ENCODE measurements at places on chromosomes 2 and 18.

DNA sequence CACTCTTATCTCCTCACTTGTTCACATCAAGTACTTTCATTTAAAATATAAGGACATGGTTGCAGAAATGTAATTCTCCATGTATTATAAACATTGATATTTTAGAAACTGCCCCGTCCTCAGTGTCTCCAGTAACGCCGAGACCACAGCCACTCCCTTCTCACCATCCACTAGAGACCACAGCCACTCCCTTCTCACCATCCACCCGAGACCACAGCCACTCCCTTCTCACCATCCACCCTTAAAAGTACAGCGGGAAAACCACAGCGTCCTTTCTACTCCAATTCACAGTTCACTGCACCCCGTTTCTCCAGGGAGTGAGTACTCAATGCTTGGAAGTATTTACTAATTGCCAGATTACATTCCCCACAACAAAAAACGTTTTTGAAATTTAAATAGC lies 1452.2 kb upstream of the ACVR2A start:
- DNase-seq: no peak

GRCh38 chr2:240462073-240462706 lies 26.7 kb downstream of the GPC1 start:
- no peak for DNase-seq

GRCh38 chr2:58155160-58155778 lies 85.9 kb downstream of the FANCL start:
- DNase-seq: no peak

- DNase-seq: no peak
Observed at GRCh38 chr2:147603447-147603846, 241.4 kb upstream of the ACVR2A start.

DNA sequence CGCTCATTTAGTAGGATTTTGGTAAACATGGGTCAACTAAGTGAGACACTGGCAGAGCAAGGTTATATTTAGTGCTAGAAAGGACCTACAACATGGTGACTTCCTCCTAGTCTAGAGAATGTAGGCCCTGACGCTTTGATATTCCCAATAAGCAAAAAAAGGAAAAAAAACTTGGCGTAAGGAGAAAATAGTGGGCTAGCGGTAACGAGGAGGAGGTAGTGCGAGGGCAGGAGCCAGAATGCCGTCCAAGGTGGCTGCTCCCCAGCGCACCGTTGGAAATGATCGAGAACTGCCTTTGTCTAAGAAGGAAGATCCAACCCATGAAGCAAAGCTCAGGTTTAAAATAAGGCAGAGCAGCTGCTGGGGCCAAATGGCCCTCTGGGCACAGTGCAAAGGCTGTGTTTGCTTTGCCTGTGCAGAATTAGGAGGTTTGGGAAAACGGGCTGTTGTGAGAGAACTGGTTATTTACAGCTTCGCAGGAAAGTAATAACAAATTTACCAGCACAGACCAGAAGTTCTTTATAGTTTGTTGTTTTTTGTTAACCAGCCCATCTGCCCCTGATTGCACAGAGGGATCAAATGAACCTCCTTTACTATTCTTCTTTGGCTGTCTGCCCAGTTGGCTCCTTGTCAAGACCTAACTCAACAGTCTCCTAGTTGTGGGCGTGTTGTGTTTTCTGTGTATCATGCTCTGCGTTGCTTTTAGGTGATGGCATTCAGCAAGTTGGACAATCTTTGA lies 86.6 kb downstream of the ITGB1BP1 start:
- DNase-seq: no peak

DNA sequence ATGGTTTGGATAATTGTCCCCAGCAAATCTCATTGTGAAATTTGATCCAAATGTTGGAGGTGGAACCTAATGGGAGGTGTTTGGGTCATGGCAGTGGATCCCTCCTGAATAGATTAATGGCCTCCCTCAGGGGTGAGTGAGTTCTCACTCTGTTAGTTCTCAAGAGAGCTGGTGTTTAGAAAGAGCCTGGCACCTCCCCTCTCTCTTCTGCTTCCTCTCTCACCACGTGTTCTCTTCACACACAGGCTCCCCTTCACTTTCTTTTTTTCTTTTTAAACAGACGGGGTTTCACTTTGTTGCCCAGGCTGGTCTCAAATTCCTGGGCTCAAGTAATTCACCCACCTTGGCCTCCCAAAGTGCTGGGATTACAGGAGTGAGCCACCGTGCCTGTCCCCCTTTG lies 111.6 kb upstream of the LTBP1 start:
- no peak for DNase-seq

DNA sequence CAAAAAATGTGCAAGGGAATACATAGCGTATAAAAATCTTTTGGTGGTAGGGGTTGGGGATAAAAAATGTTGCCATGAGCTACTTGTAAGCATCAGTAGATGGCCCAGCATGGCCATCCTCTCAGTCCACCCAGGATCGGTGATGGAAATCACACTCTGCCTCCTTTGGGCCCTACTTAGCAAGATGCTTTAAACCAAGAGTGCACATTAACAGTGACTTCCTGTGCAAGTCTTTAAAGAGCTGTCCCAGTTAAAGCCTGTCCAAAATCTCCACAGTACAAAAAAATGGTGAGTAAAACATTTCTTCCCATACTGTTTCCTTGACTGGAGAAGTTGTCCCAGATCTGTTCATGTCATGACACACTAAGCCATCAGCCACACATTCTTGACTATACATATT lies 18.0 kb downstream of the ANKRD44 start:
- no peak for DNase-seq

DNA sequence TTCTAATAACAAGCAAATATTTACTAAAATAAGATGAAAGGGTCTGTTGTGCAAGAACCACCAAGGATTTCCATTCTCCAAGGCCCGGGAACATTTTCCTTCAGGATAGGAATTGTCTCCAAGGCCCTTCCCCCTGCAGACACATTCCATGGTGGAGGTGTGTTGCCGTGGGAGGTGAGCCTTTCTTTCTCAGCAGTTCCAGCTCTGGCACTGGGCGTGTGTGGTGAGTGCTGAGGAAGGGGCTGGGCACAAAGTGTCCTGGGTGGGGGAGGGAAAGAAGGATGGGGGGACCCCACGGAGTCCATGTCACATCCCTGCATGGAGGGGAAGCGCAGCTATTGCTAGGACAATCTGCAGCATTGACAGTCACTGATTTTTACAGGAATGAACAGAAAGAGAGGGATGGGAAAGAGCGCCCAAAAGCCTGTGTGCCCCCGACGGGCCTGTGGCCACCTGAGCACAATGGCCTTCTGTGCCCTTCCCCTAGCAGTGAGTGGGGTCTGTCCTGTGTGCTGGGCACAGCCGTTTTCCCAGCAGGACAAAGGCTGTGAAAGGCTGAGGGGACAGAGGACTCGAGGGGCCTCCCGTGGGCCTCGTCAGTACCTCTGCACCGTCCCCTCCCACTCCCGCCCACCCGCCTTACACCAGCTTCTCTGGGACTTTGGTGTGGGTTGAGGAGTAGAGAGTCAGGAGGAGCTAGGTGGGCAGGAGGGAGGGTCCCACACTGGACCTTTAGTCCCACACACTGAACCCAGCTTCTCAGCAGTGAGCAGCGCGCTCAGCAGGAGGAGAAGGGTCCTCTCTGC lies 79.8 kb downstream of the PTGR3 start:
- DNase-seq: no peak

DNA sequence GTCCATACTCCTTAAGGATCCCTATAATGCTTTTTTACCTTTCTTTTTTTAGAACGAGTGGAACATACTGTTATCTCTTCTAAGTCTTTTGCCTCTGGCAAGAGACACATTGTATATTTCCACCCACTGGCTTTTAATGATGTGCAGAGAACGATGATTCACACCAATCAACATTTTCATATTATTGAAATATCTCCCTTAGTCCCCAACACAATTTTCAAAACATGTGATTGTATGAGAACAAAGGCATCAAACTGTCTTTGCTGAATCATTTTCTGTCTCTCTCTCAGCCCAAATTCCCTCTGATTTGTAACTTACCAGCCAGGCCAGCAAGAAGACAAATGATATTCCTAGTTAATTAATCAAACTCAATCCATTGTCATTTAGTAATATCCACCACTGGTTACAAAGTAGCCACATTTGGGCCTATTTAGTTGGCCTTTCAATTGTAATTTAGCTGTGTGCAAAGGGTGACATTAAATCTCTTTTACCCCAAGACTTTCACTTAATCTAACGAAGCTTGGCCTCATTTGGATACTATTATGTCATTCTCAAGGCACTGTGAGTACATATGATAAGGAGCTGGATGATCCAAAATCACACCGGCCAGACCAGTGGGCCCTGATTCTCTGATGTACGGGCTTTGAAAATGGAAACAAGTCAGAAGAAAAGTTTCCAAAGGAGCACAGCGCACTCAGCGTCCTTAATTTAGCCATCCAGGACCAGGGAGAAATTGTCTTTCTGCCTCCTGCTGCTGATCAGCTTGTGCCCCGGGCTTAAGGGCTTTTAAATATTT lies 185.1 kb downstream of the SCG2 start:
- no peak for DNase-seq

DNA sequence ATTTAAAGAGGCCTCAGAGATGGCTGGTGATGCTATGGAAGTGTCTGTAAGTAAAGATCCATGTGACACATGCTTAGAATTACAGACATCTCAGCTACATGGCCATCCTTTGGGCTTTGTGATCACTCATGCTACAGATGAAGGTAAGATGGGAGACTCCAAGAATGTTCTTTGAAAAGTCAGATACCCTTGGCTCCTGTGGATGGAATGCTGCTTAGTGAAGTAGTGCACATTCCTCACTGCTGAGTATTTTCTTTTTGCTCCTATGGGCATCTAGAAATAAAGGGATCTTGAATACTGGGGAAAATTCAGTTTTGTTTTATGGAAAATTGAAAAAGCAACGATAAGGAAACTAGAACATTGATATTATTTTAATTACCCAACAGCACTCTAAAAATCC lies 55.2 kb upstream of the REV1 start:
- no peak for DNase-seq

GRCh38 chr2:208872591-208872990 lies 466.0 kb downstream of the PTH2R start:
- no peak for DNase-seq

DNA sequence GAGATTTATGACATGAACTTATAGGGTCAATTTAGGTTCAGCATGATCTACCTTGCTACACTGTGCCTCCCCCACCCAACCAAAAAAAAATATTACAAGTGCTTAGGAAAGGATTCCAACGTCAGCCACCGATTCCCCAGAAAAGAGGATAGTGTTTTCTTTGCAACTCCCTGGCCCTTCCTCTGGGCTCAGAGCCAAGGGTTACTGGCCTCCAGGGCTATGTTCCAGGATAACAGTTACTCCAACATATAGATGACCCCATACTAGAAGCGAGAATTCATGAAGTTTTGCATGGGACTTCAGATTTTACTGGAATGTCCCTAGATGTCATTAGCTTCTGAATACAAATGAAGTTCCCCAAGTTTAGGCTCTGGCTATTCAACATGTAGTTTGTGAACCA lies 172.1 kb downstream of the UPP2 start:
- DNase-seq: no peak

GRCh38 chr2:188634656-188635055 lies 339.5 kb upstream of the COL3A1 start:
- DNase-seq: no peak

DNA sequence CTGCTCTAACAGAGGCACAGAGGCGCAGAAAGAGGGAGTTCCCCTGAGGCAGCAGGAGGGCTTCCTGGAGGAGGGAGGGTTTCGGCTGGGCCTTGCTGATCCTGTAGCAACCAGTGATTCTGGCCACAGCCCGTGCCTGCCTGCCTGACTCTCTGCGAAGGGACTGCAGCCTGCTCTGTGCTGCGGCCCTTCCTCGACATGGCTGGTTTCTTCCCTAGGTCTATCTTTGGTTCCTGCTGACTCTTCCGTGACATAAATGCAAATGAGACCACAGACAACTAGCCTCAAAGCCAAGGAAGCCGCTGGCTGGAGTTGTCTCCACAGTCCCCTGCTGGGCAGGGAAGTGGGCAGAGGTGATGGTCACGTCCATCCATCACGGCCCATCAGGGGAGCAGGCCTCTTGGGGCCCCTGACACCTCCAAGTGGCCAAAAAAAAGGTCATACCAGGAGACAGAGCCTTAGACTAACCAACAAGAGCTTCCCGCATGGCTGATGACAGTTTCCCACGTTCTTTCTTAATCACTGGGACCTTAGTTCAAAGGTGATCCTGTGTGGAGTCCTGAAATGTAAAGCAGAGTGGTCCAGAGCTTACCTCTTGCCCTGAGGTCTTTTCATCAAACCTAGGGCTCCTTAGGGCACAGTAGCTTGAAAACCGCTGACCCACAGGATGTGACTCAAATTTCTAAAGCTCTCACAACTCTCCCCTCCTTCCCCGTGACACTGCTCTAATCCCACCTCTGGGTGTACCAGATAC lies 55.3 kb downstream of the HS1BP3 start:
- DNase-seq: no peak

DNA sequence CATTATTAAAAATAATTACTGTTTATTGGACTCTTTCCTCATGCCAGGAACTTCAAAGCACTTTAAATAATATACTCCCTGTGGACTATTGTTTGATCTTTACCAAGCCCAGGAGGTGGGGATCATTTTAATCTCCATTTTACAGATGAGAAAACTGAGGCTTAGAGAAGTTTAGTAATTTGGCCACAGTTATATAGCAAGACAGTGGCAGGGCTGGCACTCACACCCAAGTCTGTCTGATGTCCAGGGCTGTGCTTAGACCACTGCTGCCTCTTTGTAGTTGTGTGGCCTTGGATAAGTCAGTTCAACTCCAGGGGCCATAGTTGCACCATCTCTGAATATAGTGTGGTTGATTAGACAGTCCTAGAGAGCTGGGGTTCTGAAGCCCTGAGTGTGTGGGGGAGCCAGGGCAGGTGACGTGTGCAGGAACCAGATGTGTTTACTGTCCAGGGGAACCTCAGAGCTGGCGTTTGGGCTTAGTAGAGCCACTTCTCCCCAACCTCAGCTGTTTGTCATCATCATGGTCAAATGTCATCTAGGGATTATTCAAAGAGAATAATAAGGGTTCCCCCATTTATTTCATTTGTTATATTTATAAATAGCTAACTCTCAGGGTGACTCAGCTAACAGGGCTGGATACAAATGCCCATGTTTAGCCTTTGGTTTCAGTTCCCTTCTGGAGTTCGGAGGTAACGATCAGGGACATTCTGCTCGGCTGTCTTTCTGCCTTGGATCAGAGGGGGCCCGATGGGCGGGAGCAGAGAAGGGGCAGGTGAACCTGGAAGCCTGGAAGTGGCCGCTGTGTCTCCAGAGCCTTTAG lies 68.0 kb downstream of the BOLA3 start:
- DNase-seq: no peak

DNA sequence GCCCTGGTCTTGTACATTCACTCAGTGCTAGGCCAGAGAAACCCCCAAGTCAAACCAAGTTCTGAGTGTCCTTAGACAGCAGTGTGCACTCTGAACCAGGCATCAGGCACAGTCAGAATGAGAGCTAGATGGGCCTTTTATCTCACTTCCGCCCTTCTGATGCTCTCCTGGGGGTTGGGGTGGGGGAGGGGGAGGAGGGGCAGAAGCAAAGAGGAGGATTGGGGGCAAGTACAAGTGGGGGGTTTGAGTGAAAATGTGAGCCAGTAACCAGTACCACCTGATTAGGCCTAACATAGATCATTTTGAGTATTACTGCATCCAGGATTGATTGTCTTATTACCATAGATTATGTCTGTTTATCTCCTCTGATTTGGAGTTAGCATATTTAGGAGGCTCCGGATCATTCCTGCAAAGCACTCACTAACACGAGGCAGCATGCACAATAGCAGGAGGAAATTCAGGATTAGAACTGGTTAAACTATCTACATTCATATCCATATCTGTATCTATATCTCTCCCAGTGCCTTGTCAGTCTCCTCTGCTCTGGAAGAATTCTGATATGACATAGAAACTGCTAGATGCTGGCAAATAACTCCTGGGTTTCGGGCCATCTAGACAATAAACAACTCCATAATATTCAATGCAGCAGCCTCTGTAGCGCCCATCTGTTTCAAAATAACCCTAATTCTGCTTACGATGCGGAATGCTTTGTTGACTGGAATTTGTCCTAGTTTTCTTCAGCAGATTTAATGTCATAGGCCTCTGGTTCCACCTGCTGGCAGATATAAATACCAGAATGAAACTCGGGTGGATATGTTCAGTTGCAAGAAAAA lies 149.1 kb downstream of the RHBDD1 start:
- DNase-seq: peak; percentile 33
